ENCODE measurements at places on chromosomes 12 and 14. TPM values are rescaled to one million over a fixed set of nuclear protein-coding genes. Genes with fewer than 3 reads are reported as not detected.

Gene KRT73
- 0.36 TPM for total RNA-seq

Gene SLC7A7
- total RNA-seq: 1.5 TPM

Gene OLR1
- not detected for total RNA-seq

Gene OASL
- total RNA-seq: 13.6 TPM

Gene SERPINA10
- total RNA-seq: not detected

Gene MGST1
- total RNA-seq: not detected

Gene KCNC2
- total RNA-seq: not detected

Gene CYP27B1
- total RNA-seq: 11.1 TPM
